ENCODE measurements at places on chromosomes 3 and 15.

- no peak for DNase-seq
These were observed 366.3 kb downstream of the TIGIT start for GRCh38 chr3:114660124-114660523.

GRCh38 chr3:129586746-129587430 lies 19.6 kb downstream of the PLXND1 start:
- DNase-seq: no peak

DNA sequence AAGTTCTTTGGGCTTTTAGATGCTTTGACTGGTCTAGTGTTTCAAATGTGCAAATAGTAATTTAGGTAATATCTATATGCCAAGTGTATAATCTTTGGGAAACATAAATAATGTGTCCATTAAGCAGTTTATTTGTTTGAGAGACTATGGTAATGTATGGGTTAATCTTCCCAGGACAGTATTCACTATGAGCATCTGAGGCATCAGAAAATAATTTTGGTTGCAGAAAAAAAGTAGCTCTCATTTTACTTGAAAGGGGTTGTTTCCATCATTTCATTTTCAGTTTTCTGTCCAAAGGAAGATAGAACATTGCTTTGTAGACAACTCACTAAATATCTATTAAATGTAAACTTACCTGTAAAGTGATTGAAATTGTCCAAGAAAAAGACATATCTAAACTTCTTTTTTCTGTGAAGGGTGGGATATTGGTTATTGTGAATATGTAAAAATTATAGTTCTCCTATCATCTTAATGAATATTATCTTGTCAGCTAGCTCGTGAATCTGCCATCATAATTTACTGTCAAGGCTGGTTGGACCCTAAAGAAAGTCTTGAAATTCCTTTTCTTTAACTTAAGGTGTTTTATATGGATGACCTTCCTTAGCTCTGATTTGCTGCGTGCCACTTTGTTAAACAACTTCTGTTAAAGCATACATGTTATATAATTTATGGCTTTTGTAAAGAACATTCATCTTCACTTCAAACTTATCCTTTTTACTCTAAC lies 108.8 kb downstream of the EPHA3 start:
- no peak for DNase-seq

- DNase-seq: no peak
These were observed 288.0 kb downstream of the EPHA3 start for GRCh38 chr3:89395456-89395855.

DNA sequence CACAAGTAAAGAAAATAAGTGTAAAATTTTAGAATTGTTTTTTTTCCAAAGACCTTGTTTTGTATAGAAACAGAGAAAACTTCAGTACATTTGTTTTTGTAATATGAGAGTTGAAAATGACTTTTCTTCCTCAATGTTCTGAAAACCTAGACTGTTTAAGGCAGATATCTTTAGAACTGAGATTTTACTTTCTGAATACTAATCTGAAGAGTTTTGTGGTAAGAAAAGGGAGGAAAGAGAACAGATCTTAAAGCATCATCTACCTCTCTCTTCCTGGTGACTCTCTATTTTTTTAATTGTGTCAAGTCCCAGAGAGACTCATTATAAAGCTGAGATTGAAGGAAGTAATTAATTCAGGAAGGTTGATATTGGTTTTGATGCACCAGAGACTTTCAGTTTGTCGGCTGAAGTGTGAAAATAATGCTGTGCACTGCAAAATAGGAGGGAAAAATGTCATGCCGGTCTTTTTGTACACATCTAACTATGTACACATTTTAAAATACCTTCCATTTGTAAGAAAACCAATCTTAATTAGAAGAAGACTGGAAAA lies 142.1 kb upstream of the NAALADL2 start:
- DNase-seq: no peak

GRCh38 chr15:67225336-67225735 lies 29.1 kb downstream of the AAGAB start:
- DNase-seq: no peak

GRCh38 chr3:115085197-115085865 lies 61.8 kb downstream of the ZBTB20 start:
- DNase-seq: no peak

GRCh38 chr3:186724911-186725310 lies 7.8 kb downstream of the KNG1 start:
- DNase-seq: no peak

DNA sequence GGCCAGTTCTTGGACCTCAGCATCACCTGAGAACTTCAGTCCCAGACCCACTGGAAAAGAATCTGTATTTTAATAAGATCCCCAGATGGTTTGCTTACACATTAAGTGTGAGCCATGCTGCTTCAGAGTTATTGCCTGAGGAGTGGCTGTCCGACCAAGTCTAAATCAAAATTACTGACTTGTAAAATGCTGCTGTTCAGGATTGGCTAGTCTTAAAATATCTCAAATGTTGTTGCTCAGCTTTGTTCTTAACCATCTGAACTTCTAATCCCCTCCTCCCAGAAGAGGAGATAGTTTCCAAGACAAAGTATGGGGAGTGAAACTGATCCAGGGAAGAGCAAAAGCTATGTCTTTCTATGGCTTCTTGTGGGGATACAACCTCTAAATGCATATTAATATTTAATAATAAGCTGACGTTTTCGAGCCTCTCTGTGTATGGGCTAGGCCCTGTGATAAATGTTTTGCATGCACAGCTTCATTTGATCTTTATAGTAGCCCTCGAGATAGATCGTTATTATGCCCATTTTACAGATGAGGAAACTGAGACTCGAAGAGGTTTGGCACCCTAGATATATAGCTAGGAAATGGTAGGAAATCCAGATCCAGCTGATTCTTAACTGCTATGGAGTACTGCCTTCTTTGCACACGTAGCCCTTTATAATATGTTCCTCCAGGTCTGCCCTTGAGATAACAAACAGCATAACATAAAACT lies 52.2 kb downstream of the DNASE1L3 start:
- no peak for DNase-seq

- DNase-seq: no peak
These were observed 34.4 kb upstream of the MYO5C start for GRCh38 chr15:52329987-52330386.

DNA sequence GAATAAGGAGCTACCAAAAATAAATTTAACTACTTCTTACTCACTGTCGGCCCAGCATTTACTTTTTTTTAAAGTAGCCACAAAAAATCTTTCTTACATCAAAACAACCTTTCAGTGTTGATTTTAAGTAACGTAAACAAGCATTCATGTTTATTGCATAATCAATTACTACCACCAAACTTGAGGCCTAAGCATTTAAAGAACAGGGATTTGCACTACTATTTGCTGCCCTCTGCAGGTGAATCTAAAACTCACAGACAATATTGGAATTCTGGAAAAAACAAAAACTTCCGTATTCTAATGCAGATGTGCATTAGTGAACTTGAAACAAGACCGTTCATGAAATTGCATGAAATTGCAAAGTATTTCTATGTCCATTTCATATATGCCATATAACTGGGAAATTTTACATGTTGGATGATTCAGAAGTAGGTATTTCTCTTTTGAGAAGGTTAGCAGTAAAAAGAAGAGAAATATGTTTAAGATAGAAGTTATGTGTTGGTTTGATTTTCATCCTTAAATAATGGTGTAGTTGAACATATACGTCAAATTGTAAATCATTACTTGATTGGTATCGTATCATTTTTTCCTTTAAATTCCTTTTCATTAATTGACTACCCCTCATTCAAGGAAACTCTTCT lies 55.6 kb downstream of the CGGBP1 start:
- DNase-seq: no peak

- DNase-seq: peak; percentile 64
These were observed 1.4 kb downstream of the ACVR2B start for GRCh38 chr3:38454884-38455638.

GRCh38 chr15:73852507-73852906 lies 20.9 kb upstream of the TBC1D21 start:
- DNase-seq: no peak

DNA sequence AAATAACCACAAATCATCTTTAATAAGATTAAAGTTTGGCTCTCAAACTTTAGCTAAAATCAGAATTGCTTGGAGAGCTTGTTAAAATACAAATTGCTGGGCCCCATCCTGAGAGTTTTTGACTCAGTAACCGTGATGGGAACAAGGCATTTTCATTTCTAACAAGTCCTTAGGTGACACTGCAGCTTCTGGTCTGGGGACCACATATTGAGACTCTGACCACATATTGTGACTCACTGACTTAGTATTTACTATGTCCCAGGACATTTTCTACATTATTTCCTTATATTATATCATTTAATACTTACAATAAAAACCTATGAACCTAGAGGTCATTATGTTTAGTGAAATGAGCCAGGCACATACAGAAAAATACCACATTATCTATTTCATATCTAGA lies 164.5 kb downstream of the ZMAT3 start:
- no peak for DNase-seq

DNA sequence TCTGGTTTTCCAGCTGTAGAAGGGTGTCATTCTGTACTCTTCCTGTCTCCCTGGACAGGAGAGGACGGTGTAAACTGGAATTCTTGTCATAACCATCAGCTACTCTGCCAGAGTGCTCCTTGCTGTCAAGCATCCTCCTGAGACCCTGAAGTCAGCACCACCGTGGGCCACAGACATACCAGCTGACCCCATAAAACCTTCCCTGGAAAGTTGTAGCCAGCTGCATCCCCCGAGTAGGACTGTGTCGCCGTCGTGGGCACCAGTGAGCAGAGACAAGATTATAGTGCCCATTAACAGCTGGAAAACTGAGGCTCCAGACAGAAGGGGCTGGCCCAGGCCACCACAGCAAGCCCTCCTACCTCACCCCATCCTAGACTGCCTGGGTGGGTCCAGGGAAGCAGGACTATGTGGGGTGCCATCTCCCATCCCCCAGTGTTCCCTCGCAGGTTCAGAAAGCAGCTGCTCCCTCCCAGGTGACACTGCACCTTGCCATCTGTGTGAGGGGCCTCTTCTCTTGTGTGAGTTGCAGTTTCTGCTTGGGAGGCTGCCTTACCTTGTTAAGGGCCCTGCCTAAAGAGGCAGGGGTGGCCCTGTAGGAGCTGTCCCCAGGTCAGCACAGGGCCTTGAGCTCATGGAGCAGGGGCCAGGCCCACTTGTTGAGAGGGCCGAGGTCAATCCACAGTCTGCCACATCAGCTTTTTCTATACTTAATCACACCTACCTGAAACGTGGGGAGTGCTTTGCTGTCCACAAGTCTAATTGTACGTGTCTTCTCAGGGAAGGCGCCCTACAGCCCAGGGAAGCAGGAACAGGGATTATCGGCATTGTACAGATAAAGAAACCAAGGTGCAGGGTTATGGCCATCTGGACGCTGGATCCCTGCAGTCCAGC lies 191.9 kb upstream of the LINGO1 start:
- DNase-seq: no peak

DNA sequence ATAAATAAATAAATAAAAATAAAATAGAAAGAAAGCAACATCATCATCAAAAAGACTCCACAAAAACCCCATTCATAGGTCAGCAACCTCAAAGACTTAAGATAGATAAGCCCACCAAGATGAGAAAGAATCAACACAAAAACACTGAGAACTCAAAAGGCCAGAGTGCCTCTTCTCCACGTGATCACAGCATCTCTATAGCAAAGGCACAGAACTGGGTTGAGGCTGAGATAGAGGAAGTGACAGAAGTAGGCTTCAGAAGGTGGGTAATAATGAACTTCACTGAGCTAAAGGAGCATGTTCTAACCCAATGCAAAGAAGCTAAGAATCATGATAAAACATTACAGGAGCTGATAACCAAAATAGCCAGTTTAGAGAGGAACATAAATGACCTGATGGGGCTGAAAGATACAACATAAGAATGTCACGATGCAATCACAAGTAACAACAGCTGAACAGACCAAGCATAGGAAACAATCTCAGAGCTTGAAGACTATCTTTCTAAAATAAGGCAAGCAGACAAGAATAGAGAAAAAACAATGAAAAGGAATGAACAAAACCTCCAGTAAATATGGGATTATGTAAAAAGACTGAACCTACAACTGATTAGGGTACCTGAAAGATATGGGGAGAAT lies 26.4 kb downstream of the GNB5 start:
- DNase-seq: no peak

GRCh38 chr3:53974324-53974723 lies 82.7 kb upstream of the SELENOK start:
- no peak for DNase-seq

DNA sequence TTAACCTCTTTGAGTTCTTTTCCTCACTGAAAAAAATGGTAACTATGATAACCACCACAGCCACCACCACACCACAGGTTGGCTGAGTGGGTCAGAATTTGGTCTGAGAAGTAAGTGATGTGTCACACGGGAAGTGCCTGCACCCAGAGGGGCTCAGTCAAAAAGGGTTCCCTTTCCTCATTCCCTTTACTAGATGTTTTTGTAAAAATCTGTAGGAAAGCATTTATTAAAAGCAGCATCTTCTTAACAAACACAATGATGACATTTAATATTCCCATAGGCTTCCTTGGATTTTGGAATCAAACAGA lies 23.2 kb downstream of the CFAP92 start:
- no peak for DNase-seq

DNA sequence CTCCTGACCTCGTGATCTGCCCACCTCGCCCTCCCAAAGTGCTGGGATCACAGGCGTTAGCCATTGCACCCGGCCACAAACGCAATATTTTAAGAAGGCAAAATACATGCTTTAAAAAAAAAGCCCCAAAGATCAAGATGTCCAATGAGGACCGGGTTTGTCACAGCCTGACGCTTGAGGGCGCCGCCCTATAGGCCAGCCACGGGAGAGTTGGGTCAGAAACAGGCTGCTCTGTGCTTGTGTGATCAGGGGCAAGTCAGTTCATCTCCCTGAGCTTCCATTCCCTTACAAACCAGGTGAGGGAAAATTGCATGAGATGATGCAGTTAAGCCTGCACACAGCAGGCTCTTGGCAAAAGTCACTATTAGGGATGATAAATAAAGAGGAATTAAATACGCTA lies 23.9 kb downstream of the FAM174B start:
- no peak for DNase-seq

DNA sequence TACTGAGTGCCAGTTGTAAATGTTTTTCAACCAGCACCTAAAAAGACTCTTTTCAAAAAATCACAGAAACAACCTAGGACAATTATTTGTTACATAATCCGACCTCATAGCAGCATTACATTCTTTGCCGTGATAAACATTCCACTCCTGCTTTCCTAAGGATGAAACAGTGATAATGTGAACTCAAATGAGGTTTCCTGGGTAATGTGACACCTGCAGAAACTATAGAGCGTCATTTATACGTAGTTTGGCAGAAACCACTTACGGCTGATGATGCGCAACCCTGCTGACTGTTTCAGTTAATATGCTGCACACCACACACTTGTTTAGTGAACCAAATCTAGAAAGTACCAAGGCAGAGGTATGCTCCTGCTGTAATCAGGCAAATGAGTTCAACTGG lies 55.8 kb downstream of the SEMA6D start:
- DNase-seq: no peak

Data from anterior cingulate cortex (tissue), 58 donors.